ENCODE measurements at places on chromosomes 12 and 14.

DNA sequence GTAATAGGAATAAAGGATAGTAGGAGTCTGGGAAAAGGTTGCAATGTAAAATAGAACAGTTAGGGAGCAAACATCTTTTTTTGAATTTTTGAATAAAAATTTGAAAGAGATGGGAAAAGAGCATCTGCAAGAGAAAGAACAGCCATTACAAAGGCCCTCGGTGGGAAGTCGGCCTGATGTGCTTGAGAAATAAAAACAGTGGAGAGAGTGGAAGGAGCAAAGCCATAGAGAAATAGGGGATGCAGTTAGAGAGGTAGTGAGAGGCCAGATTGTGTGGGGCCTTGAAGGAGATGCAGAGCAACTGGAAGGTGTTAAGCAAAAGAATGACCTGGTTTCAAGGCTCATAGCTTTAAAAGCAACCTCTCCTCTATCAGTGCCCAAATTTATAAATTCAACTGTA, 409.8 kb downstream of the RERGL start:
- no peak for DNase-seq

GRCh38 chr14:90418053-90418452, 21.2 kb downstream of the CALM1 start:
- DNase-seq, result no peak

GRCh38 chr12:22728987-22729386, 104.0 kb downstream of the ETNK1 start:
- no peak for DNase-seq

DNA sequence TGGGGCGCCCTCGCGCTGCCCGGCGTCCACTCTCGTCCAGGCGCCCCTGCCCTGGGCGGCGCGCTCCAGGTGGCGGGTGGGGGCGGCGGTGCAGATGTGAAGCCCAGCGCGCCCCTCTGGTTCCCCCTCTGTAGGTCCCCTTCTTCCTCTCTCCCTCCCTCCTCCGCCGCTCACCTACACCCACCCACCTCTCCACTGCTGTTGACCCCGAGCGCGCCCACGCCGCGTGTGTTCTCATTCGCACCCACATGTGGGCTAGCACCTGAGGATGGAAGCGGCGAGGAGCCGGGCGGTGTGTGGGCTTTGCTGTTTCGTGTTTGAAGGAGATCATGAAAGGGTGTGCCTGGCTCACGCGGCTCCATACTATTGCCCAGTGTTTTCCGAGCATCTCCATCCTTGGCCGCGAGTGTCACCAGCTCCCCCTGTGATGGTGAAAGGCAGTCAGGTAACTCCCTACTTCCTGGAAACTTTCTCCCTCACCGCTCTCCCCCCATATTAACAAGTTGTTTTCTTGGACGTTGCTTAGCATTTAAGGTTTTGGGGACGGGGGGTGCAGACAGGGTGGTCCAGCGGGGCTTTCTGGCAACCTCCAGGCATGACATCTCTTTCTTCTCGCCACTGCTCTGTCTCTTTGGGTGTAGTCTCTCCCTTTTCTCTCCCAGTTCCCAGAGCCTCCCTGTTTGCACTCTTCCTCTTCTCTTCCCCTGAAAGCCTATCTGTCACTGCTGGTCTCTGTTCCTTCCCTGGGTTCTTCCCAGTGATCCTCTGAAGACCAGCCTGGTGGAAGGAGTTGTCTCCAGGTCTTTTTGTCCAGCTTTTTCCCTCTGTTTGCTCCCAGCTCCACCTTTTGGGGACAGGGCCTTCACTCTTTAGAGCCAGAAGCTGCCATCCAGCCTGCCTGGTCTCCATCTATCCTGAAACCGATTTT, 1.6 kb downstream of the CACNA1C start:
- DNase-seq, result no peak

- DNase-seq, result no peak
Measured at GRCh38 chr14:105492031-105492970, 1.3 kb downstream of the TEDC1 start.

- DNase-seq, result no peak
Measured at GRCh38 chr14:64303471-64303917, 9.3 kb upstream of the ESR2 start.

DNA sequence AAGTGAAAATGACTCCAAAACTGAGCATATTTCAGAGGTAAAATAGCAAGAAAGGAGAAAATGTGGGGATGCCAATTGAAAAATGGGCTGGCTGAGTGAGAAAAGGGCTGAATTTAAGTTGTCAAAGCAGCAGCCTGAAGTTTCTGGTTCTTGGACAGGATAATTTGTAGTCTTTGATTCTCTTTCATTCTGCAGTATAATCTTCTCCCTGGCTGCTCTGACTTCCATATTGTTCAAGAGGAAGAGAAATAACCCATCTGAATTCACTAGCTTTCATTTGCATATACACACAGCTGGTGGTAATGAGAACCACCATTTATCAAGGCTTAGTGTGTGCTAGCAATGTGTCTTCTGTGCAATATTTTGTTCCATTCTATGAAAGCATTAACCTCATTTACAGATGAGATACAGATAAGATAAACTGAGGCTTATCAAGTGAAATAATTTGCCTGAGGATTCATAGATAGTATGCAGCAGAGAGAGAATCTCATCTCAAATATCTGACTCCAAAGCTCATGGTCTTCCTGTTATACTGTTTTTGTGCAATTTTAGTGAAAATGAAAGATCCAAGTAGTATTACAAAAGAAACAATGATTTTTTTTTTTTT, 184.2 kb downstream of the TMTC2 start:
- DNase-seq, result no peak

DNA sequence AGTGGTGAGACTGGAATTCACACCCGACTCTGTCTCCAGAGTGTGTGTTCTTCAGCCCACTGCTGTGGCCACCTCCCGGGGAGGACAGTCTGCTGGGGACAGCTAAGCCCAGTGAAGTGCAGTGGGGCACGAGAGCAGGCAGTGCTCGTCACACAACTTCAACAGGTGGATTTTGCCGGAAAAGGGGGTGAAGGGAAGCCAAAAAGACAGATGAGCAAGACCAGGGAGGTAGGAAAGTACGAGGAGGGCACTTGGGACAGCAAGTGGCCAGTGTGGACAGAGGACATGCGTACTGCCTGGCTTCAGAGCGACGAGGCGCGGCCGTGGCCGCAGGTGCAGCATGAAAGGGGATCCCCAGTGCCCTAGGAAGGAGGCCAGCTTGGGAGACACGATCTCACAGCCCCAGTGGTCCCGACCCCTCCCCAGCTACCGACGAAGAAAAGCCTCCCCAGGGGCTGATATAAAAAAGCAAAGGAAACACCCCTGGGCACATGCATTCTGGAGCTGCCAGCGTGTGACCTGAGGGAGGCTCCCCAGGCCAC, 96.1 kb downstream of the FBXL14 start:
- no peak for DNase-seq

Measured in esophagus muscularis mucosa (tissue), 4 donors.